Hematopoietic multipotent progenitor cell treated with erythropoietin and hydrocortisone succinate and interleukin-3 and kit ligand, for 8 days (in vitro differentiated cells): ENCODE measurements at places on chromosomes 2 and 18.
A peak's percentile ranks its signal among the peaks of the same experiment; 100 is the strongest.

GRCh38 chr2:71804281-71804751 lies 343.3 kb downstream of the CYP26B1 start:
- no peak for DNase-seq

GRCh38 chr2:172285010-172285621 lies 142.3 kb upstream of the ITGA6 start:
- DNase-seq = no peak

DNA sequence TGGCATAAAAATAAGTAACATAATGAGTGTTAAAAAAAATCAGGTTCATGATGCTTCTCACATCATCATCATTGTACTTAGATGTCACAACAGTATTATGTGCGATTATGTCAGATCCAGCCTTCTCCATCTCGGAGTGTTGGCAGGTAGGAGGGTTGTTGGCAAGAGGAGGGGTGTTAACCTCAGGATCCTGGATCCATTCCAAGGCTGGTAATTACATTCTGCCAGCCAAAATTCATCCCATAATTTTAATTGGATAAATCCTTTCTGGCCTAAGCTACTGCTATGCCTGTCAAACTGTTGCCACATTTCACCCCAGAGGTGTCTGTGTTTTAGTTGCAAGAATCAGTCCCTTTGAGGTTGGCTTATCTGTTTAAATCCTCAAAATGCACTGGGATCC lies 891 bp upstream of the FTCDNL1 start:
- DNase-seq = no peak

DNA sequence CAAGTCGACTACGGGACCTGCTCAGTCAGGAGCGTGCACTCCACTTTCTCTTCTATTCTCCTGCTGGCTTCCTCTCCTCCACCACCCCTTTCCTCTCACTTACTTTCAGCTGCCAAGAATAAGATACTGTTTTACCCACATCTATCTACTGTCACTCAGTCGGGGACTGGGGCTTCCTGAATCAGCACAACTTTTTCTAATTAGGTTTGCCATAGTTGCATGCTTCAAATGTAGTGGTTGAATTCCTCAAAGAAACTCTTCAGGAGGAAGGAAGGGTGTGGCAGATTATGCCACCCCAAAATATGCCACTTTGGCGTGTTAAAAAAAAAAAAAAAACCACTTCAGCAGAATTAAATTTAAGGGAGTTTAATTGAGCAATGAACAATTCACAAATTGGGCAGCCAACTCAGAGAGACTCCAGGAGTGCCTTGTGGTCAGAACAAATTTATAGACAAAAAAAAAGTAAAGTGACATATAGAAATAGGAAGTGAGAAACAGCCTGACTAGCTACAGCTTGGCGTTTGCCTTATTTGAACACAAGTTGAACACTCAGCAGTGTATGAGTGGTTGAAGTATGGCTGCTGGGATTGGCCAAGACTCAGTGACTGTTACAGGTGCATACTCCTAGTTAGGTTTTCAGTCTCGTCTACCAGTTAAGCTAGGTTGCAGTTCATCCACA lies 32.5 kb upstream of the RMDN2 start:
- DNase-seq = peak; percentile 32

GRCh38 chr18:56319953-56320352 lies 318.4 kb downstream of the TXNL1 start:
- DNase-seq = no peak

- DNase-seq = no peak
Observed at GRCh38 chr2:129092956-129093355, 774.3 kb upstream of the HS6ST1 start.
